ENCODE measurements at places on chromosomes 16 and 17. TPM values are rescaled to one million over a fixed set of nuclear protein-coding genes. Genes with fewer than 3 reads are reported as not detected.

The VTN gene
- total RNA-seq: not detected

The TBX2 gene
- 2.3 TPM for total RNA-seq

The TMED6 gene
- not detected for total RNA-seq

The GPR142 gene
- not detected for total RNA-seq

The CBLN1 gene
- not detected for total RNA-seq

Measured in hair follicle dermal papilla cell (primary cell).